ENCODE measurements at places on chromosomes 2 and 18.

DNA sequence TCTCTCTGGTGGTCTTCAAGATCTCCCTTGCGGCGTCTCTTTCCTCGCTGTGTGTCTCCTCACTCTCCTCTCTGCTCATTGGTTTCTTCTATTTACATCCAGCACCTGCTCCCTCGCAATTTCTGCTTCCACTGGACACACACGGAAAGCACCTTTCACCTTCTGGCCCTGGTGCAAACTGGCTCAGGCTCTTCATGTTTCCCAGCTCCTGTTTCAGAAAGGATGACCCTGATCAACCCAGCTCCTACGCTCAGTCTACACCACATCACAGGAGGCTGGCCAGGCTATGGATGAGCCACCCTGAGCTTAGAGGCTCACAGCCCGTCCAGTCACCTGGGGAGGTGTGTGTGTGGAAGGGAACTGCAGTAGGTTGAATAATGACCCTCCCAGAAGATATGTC is 72.7 kb downstream of the MCFD2 start:
- no peak for DNase-seq

DNA sequence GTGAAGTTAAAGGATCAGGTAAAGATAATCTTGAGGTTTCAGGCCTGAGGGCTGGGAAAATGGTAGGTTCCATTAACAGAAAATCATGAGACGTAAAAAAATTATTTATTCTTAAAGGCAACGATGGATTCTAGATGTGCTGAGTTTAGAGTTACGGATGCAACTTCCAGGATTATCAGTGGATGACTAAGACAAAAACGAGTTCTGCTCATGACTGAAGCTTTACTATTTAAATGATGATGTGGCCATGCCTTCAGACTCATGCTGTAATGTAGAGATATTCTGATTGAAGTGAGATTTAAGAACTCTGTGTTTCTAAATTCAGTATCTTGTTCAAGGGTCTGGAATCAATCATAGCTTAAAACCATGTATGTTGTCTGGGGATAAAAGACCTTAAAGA is 5.0 kb downstream of the TMEM237 start:
- DNase-seq = no peak

- DNase-seq = no peak
Measured at GRCh38 chr2:70115646-70116442, 28.6 kb downstream of the PCBP1 start.

DNA sequence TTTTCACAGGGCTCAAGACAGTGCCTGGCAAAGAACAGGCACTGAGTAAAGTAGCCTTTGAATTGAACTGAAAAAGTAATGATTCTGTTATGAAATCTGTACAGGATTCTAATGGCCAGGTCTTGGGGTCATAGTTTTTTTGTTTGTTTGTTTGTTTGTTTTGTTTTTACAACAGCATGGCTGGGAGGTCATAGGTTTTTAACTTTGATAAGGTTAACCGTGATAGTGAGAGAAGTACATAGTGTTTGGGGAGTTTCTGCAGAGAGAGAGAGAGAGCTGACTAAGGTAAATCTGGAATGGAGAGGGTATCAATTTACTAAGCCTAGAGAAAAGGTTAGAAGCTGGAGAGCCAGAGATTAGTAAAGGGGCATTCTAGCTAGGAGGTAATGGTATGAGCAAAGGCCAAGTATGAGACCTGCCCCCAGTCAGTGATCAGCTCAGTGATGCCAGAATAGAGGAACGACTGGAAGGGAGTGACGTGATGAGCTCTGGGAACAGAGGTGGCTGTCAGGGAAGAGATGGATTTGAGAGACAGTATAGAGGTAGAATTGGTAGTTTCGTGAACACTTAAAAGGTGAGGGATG is 25.9 kb downstream of the XRCC5 start:
- no peak for DNase-seq

DNA sequence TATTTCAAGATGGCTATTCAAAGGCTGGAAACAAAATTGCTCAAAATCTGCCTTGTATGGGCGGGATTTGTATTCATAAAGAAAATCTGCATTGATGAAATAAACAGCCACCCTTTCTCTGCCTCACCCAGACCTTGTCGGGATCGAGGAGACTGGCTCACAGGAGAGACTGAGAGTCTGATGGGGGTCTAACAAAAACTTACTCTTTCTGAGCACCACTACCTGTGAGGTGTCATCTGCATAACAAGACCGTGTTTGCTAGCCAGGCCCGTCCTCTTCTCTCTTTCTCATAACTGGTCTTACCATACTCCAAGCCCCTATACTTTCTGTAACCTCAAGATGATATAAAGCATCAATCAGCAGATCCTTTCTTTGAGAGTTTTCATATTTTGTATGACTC is 115.6 kb downstream of the INO80D start:
- DNase-seq = no peak

DNA sequence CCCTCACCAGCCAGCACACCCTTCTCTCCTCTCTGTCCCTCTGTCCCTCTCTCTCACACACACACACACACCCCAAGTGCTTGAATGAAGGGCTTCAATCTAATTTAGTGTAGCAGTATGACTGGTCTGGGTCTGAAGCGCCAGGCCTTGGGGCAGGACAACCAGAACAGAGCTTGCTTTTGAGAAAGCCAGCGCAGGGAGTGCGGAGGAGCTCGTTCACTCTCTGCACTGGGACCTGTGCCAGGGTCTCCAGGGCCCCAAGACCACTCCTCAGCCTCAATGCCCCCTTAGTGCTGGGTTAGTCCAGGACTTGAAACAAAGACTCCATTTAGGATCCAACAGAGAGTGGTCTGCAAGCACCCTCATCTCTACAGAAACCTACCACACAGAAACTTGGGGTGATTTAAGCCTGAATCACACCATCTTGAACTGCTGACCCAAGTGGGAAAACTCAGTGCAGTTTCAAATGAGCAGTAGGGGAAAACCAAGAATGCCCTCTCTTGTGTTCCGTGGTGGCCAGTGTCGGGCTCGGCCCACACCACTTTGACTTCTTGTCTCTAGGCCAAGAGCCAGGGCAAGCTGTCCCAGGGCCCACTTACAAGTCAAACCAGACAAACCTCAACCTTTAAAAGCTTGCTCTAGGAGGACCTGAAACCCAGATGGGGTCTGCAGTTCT is 66.6 kb upstream of the WIPF1 start:
- no peak for DNase-seq

DNA sequence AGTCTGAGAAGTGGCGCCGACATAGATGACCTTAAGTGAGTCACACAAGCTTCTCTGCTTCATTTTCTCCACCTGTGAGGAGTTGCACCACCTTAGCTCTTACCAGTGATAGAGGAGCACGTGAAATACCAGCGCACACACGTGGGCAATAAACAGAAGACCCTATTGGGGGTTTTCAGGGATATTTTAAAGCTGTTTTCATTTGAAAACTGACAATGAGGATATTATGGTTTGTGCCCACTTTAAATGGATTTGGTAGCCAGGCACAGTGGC is 47.3 kb upstream of the FZD7 start:
- no peak for DNase-seq

DNA sequence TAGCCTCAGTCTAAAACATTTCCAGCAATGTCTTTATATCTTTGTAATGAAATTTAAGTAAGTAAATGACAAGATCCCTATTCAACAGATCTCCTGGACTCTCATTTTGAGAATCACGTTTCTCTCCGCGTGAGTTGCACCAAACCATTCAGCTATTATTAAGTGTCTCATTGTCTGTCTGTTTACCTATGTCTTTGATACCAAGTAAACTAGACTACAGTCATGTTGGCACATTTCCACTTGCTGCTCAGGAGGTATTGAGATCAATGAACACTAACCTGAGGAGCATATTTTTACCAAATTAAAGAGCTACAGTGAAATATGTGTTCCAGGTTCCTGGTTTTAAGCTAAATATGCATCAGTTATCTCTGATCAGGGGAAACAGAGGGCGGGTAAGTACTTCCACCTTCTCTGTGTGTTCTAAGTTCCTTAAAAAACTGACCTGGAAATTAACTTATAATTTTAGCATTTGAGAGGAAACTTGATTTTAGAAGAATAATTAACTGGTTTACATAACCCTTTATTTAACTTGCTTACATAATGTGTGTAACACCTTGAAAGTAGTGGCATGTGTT is 125.8 kb downstream of the OSBPL6 start:
- DNase-seq = no peak

GRCh38 chr2:230784795-230785194 is 72.2 kb downstream of the CAB39 start:
- DNase-seq = no peak
